Activated naive CD8-positive, alpha-beta T cell treated with anti-CD3 and anti-CD28 coated beads, Interleukin-2, amount 10 ng/mL, durations not matched to agents 7 days and 5 days (primary cell): ENCODE measurements at places on chromosomes 1 and 21.

DNA sequence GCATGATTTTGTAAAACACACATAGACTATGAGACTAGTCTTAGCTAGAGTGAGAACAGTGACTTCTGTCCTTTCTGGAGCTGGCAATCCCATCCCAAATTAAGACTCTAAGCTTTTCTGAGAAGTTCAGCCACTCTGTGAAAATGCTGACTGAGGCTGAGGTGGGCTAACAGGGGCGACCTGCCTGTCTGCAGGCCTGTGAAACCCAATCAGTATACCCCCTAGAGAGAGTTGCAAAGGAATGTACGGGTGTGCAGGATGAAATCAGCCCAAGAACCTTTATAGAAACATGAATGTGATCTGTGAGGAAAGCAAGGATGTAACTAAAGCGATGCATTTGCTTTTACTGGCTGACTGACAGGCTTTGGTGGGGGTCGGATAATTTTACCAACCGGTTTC lies 16.0 kb upstream of the TBX15 start:
- DNase-seq, result no peak

DNA sequence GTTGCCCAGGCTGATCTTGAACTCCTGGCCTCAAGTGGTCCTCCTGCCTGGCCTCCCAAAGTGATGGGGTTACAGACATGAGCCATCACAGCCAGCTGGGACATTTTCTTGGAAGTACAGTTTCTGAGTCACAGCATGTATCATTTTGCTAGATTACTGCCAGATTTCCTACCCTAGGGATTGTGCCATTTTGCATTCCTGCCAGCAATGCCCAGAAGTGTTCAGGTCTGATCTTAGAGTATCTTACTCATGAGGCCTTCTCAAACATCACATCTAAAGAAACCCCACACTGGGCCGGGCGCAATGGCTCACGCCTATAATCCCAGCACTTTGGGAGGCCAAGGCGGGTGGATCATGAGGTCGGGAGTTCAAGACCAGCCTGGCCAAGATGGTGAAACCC lies 10.2 kb downstream of the BMP8A start:
- DNase-seq, result no peak

DNA sequence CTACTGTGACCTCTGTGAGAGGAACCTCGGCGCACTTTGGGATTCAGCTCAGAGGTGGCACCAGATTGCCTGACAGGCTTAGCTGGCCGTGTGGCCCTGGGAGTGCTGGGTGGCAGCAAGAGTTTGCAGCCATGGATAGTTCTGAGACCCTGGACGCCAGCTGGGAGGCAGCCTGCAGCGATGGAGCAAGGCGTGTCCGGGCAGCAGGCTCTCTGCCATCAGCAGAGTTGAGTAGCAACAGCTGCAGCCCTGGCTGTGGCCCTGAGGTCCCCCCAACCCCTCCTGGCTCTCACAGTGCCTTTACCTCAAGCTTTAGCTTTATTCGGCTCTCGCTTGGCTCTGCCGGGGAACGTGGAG lies 67.5 kb downstream of the DISC1 start:
- no peak for DNase-seq

GRCh38 chr1:116836099-116836498 lies 73.6 kb upstream of the PTGFRN start:
- no peak for DNase-seq

- DNase-seq, result no peak
Observed at GRCh38 chr1:89873770-89874169, 52.9 kb downstream of the LRRC8D start.
